Urinary bladder (tissue), 4 donors: ENCODE measurements at places on chromosomes 2 and 18.
A peak's percentile ranks its signal among the peaks of the same experiment; 100 is the strongest.

DNA sequence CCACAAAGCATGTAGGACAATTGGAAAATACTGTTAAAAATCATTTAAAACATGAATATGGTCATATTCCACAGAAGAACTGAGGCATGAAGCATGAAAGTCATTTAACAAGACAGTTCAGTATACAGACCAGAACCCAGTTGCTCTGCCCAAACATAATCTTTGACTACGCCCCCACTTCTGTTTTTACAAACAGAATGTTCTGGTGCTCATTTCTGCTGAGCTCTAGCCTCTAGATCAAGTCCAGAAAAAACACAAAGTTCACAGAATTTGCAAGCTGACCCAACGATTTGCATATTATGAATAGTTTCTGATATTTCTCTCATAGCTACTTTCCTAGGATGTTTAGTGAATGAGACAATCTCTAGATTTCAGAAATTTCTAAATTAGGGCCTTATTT lies 424.9 kb downstream of the PID1 start:
- no peak for DNase-seq

- peak; percentile 51 for DNase-seq
Observed at GRCh38 chr2:96928277-96928781, 58.1 kb downstream of the FAM178B start.

DNA sequence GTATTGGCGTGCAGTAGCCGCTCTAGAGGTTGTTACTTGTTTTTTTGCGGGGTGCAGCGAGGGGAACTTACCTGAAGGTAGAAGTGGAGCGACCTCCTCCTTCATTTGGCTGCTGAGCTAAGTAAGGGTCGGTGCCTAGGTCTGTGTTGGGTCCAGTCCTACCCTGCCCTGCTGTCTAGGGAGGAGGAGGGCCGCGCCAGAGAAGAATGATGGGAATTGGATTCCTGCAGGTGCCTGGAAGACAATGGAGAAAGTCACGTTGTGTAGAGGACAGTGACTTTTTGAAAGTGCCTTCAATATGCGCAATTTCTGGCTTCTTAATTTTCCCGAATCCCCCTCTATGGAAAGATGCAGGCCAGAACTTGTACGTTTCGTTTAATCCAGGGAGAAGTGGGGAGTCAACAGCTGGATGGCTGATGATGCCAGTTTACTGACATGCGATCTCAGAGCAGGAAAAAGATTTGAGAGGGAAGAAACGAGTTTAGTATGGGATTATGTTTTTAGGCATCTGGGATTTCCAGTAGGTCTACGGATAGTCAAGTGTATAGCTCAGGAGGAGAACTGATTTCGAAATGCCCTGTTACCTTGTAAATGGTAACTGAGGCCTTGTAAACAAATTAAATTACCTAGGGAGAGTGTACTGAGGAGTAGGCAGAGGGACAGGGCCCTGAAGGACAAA lies 653 bp downstream of the MRPS9 start:
- DNase-seq = no peak

DNA sequence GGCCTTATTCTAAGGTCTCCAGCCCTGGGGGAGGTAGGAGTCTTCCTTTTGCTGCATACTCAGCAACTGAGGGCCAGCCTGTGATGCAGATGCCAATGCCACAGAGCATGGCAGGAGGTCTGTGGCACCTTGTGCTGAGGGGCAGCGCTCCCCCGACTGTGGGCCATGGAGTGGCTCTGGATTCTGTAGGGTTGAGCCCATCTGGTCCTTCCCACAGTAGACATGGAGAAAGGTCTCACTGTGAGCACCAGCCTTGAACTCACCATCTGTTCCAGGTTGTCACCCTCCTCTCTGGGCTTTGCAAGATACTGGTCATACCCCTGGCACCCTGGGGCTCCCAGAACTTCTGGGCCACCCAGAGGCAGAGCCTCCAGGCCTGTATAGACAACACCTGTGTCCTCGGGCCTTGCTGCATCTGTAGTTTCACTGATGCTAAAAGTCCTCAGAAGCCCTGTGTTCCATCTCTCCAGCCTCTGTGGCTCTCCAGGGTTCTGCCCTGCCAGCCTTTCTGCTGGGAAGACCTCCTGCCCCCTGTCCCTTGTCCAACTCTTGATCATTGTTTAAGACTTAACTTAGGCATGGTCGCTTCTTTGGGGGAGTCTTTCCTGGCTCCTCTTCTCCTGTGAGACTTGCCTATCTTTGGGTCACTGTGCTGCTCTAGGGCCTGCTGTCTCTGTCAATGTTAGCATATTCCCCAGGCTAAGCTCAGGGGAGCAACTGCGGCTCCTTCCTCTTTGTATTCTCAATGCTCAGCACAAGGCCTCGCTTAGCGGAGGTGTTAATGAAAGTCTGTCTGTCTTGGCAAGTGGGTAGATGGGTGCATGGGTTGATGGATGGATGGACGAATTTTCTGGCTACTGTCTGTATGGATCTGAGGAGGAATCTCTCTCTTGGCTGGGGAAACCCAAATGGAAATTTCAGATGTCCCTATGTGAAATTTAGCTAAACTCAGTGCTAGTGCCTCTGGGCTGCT lies 160.9 kb downstream of the DYSF start:
- no peak for DNase-seq

- DNase-seq = no peak
Observed at GRCh38 chr2:151381266-151381665, 23.9 kb downstream of the TNFAIP6 start.

GRCh38 chr2:131076707-131077106 lies 16.6 kb downstream of the FAM168B start:
- no peak for DNase-seq

DNA sequence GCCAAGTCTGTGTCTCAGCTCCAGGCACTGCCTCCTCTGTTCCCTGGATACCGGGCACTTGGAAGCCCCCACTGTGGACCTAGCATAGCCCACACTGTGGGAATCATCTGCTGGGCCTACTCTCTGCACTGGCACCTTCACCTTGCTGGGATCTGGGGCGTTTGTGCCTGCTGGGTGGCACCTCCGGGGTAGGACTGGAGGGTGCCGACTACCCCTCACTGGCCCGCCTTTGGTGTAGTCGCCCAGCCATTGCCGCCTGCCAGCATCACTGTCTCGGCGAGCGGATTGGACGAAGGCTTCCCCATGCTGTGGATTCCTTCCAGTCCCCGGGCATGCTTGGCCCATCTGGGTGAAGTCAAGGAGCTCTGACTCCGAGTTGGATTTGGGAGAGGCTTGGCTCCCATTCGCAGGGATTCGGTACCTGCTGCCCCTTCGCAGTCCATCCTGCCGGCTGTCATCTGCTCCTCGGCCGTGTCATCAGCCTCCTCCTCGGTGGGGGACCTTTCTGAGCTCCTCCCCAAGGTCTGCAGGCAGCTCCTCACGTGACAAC lies 180.6 kb upstream of the HDAC4 start:
- DNase-seq = no peak

GRCh38 chr18:48546396-48546795 lies 7.6 kb downstream of the CTIF start:
- DNase-seq = no peak

DNA sequence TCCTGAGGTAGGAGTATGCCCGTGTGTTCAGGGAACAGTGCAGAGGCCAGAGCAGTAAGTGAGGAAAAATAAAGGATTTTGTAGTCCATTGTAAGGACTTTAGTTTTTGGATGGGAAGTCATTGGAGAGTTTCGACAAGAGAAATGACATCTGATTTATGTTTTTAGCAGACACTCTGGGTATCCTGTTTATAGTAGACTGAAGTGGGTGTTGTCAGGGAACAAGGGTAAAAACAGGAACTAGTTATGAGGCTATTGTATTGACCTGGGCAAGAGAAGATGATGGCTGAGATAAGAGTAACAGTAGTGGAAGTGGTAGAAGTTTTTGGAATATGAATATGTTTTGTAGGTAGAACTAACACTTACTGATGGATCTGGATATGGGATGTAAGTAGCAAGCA lies 59.8 kb downstream of the GTF2A1L start:
- DNase-seq = no peak

- no peak for DNase-seq
Observed at GRCh38 chr18:47263430-47264307, 12.2 kb upstream of the SKOR2 start.

DNA sequence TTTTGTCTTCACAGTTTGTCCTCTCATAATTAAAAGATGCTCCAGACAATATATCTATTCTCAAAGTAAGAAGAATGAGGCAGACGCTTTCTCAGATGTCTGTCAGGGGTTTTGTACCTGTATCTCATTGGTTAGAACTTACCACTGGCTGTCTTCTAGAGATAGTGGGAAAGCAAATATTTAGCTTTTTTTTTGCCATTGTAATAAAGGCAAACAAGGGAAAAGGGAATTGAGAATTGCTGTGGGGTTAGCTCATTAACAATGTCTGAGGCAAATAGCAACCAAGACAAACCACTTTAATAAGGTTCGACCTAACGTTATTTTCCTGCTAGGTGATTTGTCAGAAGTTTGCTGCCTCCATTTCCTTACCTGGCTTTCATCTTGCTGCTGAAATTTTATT lies 30.0 kb downstream of the ZNF638 start:
- no peak for DNase-seq

GRCh38 chr2:181341855-181342600 lies 115.2 kb upstream of the ITGA4 start:
- no peak for DNase-seq

DNA sequence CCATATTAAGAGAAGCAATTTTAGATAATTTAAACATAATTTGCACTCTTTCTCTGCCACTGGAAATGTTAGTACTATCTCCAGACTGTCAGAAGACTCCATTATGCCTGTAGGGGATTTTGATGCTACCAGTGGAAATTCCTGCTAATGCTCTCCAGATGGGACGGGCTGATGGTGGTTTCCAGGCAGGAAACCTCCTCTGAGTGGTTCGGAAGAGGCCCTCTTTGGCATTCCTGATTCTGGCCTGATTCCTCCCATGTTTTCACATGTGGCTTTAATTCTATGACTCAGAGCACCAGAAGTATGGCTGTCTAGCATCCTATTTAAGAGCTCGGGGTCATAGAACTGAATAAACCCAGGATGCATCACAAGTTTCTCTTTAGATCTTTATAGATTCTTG lies 70.9 kb upstream of the ST6GAL2 start:
- peak; percentile 49 for DNase-seq

DNA sequence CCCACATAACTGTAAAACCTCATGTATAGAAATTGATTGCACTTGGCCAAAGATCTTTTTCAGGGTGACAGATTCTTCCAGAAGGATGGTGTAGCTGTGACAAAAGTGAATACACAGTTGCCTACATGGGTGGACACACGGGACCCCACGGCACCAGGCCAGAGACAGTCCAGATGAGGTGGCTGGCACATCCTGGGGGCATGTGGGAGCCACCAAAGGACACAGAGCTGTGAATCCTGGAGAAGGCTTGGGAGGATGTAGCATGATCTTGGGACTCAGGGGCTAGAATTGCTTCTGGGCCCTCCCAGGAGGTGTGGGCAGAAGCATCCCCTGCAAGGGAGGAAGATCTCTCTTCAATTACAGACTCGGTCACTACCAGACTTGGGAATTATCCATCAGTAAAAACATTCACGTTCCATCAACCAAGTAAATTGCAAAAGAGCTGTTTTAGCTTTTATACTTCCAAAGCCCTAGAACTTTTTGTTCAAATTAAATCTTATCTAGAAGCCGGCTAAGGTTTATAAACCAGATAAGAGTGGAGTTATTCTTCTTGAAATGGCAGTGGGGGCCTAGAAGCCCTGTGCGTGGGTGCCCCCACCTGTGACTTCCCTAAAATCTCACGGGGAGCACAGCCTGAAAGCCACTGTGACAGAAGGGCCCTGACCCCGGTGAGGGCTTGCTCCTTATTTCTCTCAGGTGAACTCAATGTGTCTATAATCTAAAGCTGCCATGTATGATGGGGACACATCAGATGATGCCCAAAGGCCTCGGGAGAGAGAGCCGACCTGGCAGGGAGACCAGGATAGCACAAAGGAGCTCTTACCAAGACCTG lies 81.7 kb downstream of the SEPTIN10 start:
- DNase-seq = no peak
